ENCODE measurements at places on chromosomes 3 and 15. TPM values are rescaled to one million over a fixed set of nuclear protein-coding genes. Genes with fewer than 3 reads are reported as not detected.

- no peak for DNase-seq
Observed at GRCh38 chr3:141103503-141103902, 52.4 kb downstream of the SPSB4 start.

Gene EPHB3
- 1.0 TPM for total RNA-seq

Gene ACOX2
- total RNA-seq, result 0.85 TPM

Gene BMF
- 13.2 TPM for total RNA-seq

DNA sequence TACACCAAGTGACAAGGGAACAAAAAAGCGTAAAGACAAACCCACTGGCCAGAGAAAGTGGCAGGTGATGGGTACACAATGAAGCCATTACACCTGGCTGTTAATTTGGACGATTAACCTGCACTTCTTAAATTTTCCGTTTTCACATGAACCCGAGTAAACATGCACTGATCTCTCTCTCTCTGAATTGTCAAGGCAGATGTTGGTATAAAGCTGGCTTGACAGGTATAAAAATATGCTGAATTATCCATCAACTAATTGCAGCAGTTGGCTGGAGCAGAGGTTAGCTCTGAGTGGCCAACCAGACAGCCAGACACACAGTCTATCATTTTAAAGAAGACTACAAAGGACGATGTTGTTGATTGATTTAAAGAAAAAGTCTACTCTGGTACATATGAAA is 561.7 kb upstream of the ALCAM start:
- DNase-seq, result no peak

- DNase-seq, result no peak
Observed at GRCh38 chr15:59918994-59919951, 84.8 kb upstream of the FOXB1 start.

Gene PDZRN3
- total RNA-seq, result 5.5 TPM

GRCh38 chr3:158896729-158897128 is 94.9 kb downstream of the MFSD1 start:
- DNase-seq, result no peak

Gene GP5
- total RNA-seq, result not detected

Gene ZNF80
- total RNA-seq, result not detected

DNA sequence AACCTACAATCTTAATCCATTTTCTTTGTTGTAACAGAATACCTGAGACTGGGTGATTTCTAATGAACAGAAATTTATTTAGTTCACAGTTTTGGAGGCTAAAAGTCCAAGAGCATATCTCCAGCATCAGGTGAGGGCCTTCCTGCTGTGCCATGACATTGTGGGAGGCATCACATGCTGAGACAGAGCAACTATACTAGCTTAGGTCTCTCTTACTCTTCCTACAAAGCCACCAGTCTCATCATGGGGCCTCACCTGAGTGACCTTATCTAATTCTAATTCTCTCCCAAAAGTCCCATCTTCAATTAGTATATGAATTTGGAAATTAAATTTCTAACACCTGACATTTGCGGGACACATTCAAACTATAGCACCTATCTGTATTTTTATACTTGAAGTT is 247.1 kb upstream of the MRPL3 start:
- DNase-seq, result no peak

DNA sequence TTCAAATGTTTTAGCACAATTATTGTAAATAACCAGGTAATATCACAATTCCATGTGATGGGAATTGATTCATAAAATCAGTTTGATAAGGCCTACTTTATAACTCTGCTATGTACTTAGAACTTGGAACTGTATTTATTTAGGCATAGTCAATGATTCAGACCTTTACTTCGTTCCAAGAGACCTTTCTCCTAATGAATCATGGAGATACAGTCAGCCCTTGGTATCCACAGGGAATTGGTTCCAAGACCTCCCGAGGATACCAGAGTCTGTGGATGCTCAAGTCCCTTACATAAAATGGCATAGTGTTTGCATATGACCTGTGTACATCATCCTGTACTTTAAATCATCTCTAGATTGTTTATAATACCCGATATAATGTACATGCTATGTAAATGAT is 60.8 kb upstream of the UMPS start:
- DNase-seq, result no peak

DNA sequence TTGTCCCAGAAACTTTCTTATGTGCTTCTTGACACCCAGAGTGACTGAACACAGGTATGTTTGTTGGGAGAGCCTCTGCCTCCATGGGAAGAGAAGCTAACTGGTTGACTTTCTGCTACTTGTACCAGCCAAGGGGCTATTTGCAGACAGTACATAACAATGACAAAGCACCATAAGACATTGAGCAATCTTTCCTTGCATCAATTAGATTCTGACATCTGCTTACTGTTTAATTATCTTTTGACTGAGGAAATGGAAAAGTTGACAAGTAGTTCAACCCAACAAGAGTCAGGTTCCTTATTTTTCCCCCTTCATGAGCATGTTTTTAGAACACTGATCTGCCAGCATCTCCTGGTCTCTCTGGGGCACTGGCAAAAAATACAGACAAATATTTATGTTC is 157.7 kb downstream of the RPLP1 start:
- DNase-seq, result no peak

DNA sequence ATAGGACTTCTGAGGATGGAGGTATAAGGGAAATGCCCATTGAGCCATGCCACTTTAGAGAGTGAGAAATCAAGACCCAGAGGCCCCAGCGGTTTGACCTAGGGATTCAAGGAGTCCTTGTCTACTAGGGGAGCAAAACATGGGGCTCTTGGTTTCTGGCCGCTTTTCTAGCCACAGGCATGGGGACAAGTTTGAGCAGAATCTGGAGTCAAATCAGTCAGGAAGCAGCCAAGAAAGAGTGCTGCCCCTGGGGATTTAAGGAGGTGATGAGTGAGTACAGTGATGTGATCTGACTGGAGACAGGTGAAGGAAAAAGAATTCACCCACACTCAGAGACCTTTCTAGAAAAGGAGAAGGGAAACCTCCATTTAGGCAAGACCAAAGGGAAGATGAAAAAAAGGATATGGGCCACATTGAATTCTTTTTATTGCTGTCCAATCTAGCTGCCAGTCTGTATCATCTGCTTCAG is 244.0 kb upstream of the TBC1D5 start:
- DNase-seq, result no peak

Gene EXOSC7
- total RNA-seq, result 88.7 TPM

DNA sequence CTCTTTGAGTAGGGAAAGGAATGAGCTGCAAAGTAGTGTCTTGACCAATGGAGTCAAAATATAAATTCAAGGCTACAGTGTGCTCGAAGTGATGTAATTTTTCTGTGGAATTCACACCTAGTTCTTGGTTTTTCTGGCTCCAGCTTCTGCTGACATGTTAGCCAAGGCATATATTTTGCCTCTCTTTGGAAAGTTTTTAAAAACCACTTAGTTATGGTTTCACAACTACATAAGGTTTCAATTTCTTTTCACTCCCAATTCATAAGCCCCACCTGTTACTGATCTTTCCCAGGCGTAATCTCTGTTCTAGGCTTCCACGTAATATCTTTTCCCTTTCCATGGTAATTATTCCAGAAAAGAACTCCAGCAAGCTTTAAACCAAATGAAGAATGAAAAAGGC is 46.9 kb downstream of the GADL1 start:
- no peak for DNase-seq

All from H9 (cell line).